Omental fat pad (tissue), 4 donors: ENCODE measurements at places on chromosomes 6 and 20.

- DNase-seq, result no peak
Measured at GRCh38 chr6:44270526-44271405, 516 bp downstream of the TMEM151B start.

- no peak for DNase-seq
Measured at GRCh38 chr20:12093057-12093796, 175.5 kb downstream of the BTBD3 start.

DNA sequence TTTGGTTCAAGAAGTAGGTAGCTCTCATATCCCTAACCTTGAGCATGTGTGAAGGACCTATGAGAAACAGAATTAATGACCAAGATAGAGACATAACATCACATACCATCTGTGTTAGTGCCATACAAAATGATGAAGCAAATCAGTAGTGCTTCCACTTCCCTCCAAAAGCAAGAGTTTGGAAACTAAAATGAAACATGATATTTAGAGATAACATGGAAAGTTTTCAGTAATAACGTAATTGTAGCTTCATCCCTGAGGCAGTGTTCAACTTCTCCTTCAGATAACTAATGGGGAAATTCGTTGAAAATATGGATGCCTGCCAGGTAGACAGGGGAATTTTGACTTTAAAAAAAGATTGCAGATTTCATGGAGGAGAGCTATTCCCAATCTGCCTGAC lies 248.4 kb upstream of the IRAK1BP1 start:
- no peak for DNase-seq

DNA sequence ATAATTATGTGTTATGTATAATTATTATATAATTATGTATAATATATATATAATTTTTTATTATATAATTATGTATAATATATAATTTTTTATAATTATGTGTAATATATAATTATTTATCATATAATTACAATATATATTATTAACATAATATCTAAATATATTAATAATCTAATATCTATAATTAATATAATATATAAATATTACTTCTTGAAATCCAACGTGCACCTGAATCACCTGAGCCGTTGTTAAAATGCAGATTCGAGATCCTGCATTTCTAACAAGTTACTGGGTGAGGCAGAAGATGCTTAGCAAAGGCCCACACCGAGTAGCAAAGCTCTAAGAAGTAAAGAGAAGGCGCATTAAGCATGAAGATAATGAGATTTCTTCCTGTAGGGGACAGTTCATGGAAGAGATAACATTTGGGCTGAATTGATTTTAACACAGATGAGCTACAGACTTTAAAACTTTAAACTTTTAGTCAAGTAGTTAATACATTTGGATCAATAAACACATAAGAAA lies 406.4 kb upstream of the PLCB4 start:
- no peak for DNase-seq

- no peak for DNase-seq
Measured at GRCh38 chr6:34969662-34970265, 80.7 kb downstream of the ANKS1A start.

- DNase-seq, result no peak
Measured at GRCh38 chr20:64130271-64130670, 22.9 kb upstream of the NPBWR2 start.

DNA sequence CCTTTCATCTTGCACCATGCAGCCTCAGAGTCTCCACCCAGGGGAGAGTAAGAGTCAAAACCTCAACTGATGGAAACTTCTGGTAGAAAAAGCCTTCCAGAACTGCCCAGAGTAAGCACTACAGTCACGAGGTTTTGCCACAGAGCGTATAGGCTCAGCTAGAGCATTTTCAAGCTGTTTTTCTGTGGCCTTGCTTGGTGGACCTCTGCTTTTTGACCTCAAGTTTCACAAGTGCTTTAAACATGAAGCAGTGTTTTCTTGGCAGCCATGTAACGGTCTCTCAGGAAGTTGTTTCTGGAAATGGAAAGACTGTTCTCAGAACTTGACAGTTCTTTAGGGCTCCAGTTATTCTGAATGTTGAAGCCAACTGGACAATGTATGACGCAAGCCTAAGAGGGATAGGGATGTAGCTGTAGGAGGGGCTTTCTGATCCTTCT lies 146.5 kb downstream of the ZDHHC14 start:
- no peak for DNase-seq

- DNase-seq, result no peak
Measured at GRCh38 chr6:87670707-87671106, 31.3 kb downstream of the AKIRIN2 start.

- DNase-seq, result peak; percentile 51
Measured at GRCh38 chr6:46044881-46045617, 29.4 kb upstream of the CLIC5 start.

GRCh38 chr6:132483779-132484679 lies 28.9 kb downstream of the STX7 start:
- no peak for DNase-seq

DNA sequence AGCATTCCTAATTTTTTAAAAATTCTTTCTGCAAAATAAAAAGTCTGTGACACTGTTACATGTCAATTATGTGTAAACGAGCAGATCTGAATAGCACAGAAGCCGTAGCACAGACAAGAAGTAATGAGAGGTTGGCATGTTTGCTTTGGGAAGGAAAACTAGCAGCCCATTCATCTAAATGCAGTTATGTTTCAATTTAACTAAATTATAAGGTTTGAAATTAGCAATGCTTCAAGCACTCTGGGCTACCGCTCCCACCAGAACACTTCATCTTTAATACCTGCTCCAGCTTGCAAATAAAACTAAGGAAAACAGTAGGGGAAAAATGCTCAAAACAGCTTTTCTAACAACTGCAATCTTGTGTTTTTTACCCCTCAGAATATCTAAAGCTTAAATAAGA lies 73.9 kb downstream of the PTPRK start:
- no peak for DNase-seq

GRCh38 chr6:6657085-6657819 lies 68.7 kb downstream of the LY86 start:
- no peak for DNase-seq

DNA sequence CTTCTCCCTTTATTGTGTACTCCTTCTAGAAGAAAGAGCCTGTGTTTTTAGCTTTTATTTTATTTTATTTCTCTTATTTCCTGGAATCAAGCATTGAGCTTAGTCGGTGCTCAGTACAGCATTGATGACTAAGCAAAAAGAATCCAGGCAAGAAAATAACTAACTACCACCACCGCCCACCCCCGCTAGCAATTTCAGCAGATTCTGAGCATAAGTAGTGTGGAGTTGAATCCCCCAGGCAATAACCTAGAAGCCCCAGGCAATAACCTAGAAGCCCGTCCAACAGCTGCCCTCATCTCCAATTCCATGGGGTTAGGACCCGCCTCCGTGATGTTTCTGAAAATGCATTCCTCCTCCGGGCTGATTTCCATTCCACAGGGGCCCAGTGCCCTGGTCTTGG lies 258.0 kb upstream of the TAB2 start:
- DNase-seq, result no peak

DNA sequence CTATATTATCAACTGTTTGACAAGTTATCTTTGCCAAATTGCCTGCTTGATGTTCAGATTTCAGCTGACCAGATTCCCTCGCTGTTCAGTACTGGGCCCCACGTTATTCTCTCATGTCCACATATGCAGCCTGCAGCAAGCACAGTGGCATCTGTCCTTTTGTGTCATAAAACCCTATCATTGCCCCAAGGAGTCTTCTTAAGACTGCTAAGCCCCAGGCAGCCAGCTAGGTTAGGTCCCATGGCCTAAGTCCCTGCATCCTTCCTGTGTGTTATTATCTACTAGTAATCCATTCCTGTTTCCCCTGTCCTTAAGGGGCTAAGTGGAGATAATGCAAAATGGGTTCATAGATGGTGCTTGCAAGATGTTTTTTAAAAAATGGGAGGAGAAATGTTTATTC lies 7.2 kb downstream of the KDM1B start:
- no peak for DNase-seq

DNA sequence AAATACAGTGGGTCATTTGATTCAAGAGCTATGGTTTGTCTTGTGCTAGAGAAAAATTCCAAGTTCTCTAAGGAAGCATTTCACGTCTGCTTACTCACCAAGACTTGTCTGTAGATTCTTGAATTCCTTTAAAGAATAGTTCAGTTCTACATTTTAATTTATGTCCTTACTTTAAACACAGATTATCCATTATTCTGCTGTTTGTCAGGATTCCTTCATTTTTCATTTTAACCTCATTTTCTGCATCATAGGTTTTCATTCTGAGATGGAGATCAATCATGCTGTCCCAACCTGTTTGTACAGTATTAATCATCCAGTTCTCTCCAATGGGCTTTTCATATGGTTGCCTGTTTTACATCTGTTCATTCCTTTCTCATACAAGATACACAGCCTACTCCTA lies 24.5 kb upstream of the POPDC3 start:
- DNase-seq, result no peak

DNA sequence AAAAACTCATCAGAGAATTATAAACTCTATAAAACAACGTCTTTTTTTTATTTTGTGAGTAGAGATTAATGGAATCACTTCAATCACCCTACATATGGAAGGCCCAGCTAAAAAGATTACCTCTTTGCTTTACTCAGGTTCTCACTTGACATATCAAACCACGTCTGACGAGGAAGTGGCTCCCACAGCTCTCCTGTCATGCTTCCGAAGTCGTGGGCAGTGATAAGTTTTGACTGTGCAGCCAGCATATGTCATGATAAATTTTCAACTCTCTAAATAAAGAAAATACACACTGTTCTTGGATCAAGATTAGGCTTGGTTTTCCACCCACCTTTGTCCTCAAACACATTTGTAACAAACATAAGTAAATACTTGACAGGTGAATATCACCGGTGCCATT lies 279.5 kb upstream of the RNF217 start:
- no peak for DNase-seq

- no peak for DNase-seq
Measured at GRCh38 chr6:154399097-154399496, 42.5 kb upstream of the IPCEF1 start.

GRCh38 chr20:44001667-44002596 lies 87.3 kb downstream of the TOX2 start:
- no peak for DNase-seq

DNA sequence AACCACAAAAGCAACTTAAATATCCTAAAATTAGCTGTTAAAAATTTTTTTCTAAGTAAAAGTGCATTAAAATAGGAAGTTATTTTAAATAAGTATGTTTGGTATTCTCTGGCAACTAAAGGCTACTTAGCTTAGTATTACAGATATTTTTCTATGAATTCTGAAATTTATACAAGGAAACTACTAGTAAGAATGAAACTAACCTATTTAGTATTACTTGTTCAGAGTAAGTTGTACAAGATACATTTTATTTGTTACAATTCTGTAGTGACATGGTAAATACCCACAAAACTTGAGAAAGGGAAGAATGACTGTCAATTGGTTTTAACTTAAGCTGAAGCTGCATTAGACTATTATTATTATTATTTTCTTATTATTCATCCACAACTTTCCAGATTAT lies 6.5 kb downstream of the PHIP start:
- DNase-seq, result no peak

GRCh38 chr6:160766989-160767646 lies 65.1 kb downstream of the PLG start:
- DNase-seq, result no peak

- DNase-seq, result no peak
Measured at GRCh38 chr6:35368038-35368887, 25.9 kb downstream of the PPARD start.

DNA sequence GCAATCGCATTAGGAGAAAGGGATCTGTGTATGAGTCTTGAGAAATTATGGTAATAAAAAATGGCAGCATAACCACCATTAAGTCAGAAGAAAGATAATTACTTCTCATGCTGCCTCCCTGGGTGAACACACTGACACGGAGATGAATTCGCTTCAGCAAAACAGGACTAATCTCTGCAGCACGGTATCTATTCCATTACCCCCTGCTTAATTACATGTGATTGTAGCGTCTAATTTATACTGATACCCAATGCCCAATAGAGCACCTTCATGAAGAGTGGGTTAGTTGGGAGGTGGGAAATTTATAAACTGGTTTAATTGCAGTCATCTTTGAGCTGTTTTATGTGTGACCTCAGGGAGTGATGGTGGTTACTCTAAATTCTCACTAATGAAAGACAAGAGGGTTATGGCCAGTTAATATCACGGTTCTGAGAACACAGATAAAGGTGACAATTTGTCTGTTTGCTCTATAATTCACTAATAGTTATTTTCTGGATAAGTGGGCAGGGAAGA lies 476.2 kb upstream of the SULF2 start:
- DNase-seq, result no peak

- no peak for DNase-seq
Measured at GRCh38 chr6:50992704-50993625, 174.3 kb downstream of the TFAP2B start.

DNA sequence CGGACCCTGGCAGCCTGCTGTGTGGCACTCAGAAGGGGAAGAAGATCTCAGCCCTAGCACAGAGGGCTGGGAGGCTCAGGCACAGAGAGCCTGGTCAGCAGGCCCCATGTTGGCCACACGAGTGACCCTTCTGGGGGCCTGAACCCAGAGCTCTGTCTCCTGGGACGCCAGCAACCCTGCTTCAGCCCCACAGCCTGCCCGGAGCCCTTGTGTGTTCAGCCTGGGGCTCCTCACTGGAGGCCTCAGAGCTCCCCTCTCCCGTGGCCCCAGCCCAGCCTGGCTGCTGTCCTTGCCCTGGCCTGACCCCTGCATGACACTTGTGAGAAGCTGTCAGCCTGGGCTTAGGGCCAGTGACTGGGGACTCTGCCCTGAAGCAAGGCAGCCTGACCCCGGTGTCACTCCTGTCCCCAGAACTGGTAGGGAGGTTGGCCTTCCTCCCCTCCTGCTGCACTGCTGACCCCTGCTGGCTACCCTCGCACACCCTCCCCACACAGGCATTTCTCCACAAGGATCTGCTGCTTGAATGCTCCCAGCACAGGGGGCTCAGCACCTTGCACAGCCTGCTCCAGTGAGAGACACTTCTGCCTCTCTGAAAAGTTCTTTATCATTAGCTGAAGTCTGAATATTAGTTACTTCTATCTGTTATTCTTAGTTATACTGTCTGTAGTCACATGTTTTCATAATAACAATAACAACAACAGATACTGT lies 15.4 kb upstream of the IP6K3 start:
- DNase-seq, result no peak

- DNase-seq, result no peak
Measured at GRCh38 chr20:34693414-34693813, 10.7 kb upstream of the TP53INP2 start.

GRCh38 chr6:6680526-6680925 lies 92.0 kb downstream of the LY86 start:
- no peak for DNase-seq

GRCh38 chr6:63785006-63785405 lies 149.4 kb downstream of the PHF3 start:
- DNase-seq, result no peak

DNA sequence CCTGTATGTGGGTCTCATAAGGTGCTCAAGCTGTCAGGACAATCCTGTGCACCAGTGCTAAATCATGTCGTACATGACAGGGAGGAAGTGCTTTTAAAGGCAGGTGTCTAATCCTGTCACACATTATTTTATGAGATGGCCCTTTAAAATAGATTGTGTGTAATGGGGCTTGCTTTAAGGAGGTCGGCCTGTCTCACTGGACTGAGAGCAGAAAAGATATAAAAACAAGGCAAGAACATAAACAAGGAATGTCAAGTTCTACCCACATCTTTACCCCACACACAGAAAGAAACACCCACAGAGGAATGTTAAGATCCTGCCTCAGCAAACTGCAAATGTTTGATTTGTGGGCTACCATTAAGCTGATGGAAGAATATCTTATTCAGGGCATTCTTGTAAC lies 279.0 kb downstream of the FOXA2 start:
- no peak for DNase-seq
